ENCODE measurements at places on chromosomes 6 and 20.

DNA sequence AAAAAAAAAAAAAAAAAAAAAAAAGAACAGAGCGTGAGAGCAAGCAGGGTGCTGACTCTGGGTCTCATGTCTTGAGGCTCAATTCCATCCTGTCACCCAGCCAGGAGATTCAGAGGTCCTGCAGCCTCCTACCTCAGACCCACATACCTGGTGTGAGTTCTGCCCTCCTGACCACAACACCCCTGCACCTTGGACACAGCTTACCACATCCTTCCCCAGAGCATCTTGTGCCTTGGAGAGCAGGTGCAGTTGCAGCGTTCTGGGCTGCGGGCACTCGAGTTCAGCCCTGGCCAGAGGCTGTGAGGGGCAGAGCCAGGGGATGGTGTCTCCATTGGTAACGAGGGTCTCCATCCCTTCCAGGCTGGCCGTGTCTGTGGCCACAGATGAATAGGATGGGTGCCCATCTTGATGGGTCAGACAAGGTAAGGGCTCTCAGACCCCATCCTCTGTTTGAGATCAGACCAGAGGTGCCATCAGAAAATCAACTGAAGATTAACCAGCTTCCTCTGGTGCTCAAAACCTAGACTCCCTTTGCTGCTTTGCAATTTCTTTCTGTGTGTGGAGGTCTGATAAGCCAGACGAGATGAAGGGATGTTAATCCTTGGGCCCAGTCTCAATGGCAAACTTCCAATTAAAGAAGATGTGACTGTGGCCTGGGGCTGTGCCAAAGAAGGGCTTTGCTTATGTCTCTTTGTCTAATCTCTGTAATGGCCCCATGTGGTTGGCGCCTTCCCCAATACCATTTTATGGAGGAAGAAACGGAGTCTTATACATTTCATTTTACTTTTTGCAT is 14.7 kb upstream of the ZNF831 start:
- DNase-seq = no peak

DNA sequence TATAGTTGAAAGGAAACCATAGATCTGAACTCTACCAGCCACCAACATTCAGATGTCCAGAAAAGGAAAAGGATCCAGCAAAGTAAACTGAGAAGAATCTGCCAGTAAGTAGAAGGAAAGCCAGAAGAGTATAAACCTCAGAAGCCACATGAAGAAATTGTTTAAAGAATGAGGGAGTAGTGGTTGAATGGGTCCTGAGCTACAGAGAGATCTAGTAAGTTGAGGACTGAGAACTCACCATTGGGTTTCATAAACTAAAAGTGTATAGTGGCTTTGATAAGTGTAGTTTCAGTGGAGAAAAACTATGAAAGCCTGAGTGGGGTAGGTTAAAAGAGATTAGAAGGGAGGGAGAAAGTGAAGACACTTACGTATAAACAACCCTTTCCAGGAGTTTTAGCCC is 32.0 kb upstream of the SUMO4 start:
- no peak for DNase-seq

DNA sequence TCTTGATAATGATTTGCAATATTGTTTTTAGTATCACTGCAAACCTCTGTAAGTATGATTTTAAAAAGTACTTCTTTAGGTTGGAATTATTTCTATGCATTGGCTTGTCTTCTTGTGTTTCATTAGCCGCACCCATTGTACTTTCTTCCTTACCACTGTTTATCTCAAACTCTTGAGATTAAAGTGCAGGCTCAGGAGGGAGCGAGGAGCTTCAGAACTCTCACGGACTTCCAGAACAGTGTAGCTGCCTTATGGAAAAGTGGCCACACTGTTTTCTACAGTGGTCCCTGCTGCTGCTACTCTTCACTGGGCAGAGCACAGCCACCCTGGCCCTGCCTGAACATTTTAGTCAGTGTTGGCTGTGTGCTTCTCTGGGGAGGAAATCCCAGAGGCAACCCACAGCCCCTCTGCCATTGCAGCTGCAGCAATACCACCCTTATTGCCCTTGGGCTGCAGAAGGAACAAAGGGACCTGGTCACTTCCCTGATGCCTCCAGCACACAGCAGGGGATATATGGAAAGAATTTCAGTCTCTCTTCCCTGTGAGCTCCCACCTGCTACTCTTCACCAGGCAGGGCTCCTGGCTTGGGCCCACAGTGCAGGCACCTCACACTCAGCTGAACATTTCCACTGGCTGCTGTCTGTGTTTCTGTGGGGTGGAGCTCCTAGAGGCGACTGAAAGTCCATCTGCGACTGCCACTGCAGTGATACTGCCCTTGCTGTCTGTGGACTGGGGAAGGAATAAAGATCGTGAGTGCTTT is 91.7 kb upstream of the MAP3K4 start:
- no peak for DNase-seq

- no peak for DNase-seq
Measured at GRCh38 chr20:6577451-6577850, 190.0 kb upstream of the BMP2 start.

DNA sequence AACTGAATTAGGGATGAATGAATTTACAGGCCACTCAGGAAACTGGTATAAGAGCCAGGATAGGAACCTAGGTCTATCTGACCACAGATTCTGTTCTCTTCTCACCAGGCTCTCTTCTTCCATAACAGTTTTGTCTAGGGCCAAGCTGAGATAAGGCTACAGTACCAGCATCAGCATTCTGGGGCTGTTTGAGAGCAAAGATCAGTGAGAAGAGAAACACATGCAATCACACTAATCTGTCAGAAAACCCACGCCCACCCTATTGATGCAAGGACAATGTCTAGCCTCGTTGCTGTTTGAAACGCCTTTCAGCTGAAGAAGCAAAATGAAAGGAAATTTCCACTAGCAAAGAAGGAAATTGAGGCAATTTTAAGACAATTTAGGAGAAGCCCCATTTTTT is 137.7 kb downstream of the LCA5 start:
- no peak for DNase-seq

- DNase-seq = no peak
Measured at GRCh38 chr6:114058435-114058834, 87.5 kb upstream of the HDAC2 start.

DNA sequence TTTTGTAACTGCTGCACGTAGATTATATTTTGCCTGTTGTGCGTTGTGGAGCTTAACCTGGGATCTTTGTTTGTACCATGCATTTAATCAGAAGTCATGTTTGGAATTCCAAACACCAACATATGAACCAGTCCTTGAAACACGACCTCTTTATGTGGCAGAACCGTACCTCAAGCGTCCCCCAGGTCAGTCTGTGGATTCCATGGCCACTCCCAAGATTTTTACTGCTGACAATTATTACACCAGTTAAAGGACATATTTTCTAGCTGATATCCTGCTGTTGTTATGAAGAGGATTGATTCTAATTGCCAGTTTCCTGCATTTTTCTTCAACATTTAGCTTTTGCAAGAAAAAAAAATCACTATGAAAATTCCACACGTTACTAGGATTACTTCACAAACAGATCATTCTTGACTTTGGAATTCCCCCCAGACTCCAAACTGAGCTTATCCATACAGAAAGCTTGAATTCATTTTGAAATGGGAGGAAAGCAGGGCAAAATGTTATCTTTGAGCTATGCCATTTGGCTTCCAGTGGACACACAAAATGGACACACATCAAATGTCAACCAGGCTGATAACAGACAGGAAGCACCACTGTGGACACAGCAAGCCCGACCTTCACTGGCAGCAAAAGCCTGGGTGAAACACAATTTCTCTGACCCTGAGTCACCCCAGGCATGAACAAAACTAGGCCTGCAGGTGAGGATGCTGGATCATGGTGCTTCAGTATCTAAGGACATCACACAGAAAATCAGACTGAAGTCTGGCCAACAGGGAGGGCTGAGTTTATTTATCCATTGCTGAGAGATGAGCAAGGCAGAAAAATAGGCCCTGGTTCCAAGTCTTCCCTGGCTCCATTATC is 542.9 kb upstream of the JAG1 start:
- DNase-seq = peak; percentile 45

- DNase-seq = no peak
Measured at GRCh38 chr20:37871751-37872150, 31.2 kb upstream of the VSTM2L start.

GRCh38 chr6:45637611-45638257 is 260.0 kb upstream of the SUPT3H start:
- no peak for DNase-seq

DNA sequence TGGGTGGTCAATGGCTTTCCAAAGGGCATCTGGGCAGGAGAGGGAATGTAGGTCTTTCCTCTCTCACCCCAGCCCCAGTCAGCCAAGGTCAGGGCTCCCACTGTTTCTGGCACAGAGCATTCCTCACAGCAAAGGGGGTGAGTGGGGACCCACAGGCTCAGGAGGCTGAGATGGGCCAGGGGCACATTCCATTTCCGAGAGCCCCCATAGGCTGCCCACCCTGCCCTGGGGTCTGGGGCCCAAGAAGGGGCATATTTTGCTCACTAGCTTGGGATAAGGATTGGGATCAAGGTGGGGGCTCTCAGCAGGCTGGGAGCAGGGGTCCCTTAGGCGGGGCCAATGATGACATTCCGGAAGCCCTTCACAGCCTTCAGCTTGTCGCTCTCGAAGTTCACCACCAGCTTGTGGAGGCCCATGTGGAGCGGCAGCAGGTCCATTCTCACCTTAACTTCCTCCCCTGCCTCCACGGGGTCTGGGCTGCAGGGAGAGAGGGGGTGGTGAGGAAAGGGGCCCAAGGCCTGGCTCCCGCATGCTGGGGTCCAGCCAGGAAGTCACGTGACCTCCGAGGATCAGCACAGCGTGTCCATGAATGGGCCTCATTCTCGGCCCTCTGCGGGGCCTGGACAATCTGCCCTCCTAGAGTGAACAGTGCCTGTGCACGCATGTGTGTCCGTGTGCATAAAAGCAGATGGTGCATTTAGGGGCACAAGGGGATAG is 35.0 kb downstream of the TGM2 start:
- DNase-seq = no peak

DNA sequence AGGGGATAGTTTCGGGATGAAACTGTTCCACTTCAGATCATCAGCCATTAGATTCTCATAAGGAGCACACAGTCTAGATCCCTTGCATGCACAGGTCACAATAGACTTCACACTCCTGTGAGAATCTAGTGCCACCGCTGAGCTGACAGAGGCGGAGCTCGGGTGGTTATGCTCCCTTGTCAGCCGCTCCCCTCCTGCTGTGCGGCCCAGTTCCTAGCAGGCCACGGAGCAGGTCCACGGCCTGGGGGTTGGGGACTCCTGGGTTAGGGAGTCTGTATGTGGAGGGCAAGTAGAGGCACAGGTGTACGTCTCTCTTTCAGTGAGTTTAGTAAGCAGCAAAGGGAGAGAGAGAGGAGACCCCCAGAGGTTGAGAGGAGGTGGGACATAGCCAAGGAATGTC is 30.5 kb upstream of the MDFI start:
- DNase-seq = no peak

GRCh38 chr20:41331731-41332130 is 8.9 kb upstream of the LPIN3 start:
- DNase-seq = no peak

- DNase-seq = no peak
Measured at GRCh38 chr6:112934433-112935327, 587.5 kb downstream of the RFPL4B start.

- no peak for DNase-seq
Measured at GRCh38 chr20:1804554-1804956, 90.7 kb upstream of the SIRPA start.

DNA sequence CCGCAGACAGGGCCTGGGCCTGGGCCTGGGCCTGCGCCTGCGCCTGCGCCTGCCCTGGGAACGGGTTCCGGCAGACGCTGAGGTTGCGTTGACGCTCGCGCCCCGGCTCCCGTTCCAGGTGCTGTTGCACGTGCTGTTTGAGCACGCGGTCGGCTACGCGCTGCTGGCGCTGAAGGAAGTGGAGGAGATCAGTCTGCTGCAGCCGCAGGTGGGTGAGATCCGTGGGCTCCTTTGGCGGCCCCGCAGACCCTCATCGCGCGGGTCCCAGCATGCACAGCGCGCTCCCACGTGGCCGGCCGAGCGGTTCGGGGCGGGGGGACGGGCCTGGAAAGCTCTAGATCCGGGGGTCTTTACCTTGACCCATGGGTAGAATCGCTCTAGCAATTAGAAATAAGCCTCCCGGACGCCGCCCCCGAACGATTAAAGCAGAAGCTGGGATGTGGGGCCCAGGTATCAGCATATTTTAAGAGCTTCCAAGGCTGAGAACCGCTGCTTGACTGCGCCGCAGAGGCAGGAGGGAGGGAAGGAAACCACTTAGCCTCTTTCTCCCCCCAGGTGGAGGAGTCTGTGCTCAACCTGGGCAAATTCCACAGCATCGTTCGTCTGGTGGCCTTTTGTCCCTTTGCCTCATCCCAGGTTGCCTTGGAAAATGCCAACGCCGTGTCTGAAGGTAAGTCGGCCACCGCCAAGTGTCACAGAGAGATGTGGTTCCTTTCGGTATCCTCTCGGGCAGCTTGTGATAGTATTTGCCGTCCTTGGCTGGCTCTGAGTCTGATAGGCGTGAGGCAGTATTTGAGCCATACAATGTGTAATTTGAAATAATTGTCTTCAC is 508 bp downstream of the NOP56 start:
- no peak for DNase-seq

- DNase-seq = no peak
Measured at GRCh38 chr6:82380566-82381185, 17.1 kb downstream of the TPBG start.

- DNase-seq = no peak
Measured at GRCh38 chr6:111076024-111076695, 11.1 kb upstream of the SLC16A10 start.

DNA sequence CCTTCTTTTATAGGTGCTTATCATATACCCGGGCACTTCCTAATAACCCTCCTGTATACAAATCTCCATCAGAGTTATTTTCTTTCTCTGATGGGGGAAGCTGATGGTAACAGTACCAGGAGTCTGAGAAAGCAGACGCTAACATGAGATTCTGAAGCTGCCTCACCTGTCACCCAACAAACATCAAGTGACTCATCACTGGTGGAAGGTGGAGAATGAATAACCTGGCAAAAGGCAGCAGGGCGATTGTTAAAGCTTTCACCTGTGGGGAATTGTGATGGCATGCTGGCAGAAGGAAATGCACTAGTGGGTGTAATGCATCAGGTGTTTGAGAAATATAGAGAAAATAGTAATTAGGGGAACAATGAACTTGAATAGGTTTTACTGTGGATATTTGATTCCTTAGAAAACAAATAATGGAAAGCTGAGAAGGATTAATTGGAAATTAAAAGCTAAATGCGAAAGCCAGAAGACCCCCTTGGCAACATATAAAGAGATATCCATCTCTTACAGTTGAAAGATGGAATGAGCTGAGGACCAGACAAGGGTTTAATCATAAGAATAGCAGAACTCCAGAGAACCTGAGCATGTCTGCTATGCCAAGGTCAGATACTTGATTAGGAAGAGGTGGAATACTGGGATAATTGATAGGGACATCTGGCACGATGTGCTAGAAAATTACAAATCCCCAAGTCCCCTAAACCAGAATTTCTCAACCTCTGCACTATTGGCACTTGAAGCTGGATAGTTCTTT is 517.1 kb downstream of the PKHD1 start:
- DNase-seq = no peak

GRCh38 chr6:13865141-13865540 is 50.8 kb upstream of the MCUR1 start:
- DNase-seq = no peak

DNA sequence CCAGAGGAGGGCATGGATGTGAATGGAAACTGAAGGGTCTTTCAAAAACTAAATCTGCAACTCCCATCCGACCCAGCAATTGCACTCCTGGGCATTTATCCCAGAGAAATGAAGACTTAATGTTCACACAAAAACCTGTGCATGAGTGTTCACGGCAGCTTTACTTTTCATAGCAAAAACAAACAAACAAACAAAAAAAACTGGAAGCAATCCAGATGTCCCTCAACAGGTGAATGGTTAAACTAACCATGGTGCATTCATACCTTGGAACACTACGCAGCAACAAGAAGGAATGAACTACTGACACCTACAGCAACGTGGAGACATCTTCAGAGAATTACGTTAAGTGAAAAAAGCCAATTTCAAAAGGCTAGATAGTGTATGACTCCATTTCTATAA is 32.2 kb downstream of the PMEPA1 start:
- DNase-seq = no peak
